ENCODE measurements at places on chromosomes 16 and 17.

- no peak for DNase-seq
These were observed 27.4 kb upstream of the C1QL1 start for GRCh38 chr17:44995436-44996001.

DNA sequence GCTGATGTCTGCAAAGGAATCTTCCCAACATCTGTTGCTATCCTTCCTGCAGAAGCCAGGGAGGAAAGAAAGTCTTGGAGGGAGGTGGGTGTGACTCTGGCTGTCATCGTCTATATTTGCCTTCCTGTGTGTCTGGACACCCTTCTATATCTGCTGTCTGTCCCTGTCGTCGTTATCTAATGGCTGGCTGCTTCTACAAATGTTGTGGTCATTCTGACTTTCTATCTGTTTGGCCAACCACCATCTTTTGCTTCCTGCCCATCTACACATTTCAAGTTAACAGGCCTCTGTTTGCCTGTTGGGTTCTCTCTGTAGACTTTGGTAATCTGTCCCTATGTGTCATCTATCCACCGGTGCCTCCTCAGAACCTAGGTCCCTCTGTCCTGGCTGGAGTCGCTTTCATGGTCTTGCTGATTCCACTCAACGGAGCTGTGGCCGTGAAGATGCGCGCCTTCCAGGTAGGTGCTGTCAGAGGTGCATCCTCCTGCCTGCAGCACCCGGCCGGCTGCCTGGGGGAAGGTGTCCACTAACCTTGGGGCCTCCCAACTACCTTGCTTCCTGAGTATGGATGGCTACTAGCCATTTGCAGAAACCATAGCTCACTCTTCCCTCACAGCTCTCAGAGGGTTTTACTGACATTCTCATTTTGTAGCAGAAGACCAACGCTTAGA is 30.2 kb downstream of the ABCC3 start:
- no peak for DNase-seq

DNA sequence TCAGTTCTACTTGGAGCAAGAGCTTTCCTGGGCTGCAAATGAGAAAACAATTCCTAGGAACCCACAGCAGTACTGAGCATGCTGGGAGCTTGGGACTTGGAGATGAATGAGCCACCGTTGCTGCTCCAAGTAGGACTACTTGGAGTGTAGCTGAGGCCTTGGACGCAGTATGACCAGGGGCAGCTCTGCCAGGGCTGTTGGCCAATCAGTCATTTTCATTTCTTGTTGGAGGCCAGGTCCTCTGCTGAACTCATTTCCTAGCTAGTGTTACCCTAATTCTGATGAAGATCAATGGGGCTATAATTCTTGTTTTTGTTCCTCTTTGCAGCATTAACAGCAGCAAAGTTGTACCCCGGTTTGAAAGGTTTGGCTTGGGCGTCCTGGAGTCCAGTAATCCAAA is 8.0 kb upstream of the LGALS9 start:
- DNase-seq: no peak

- no peak for DNase-seq
These were observed 314.1 kb upstream of the TNRC6C start for GRCh38 chr17:77644181-77645071.

GRCh38 chr16:70470141-70470926 is 15.9 kb downstream of the FCSK start:
- DNase-seq: no peak
